HTR-8/SVneo (cell line): ENCODE measurements at places on chromosomes 5 and 9.

GRCh38 chr5:141420855-141421488 lies at the start of gene PCDHGA11:
TSS of gene PCDHGA11 (plus strand) at chr5:141421051. CDS start at chr5:141421228, 177 bp downstream.
- no peak for DNase-seq

GRCh38 chr9:4167728-4168127 lies 132.1 kb downstream of the GLIS3 start:
- DNase-seq, result no peak

DNA sequence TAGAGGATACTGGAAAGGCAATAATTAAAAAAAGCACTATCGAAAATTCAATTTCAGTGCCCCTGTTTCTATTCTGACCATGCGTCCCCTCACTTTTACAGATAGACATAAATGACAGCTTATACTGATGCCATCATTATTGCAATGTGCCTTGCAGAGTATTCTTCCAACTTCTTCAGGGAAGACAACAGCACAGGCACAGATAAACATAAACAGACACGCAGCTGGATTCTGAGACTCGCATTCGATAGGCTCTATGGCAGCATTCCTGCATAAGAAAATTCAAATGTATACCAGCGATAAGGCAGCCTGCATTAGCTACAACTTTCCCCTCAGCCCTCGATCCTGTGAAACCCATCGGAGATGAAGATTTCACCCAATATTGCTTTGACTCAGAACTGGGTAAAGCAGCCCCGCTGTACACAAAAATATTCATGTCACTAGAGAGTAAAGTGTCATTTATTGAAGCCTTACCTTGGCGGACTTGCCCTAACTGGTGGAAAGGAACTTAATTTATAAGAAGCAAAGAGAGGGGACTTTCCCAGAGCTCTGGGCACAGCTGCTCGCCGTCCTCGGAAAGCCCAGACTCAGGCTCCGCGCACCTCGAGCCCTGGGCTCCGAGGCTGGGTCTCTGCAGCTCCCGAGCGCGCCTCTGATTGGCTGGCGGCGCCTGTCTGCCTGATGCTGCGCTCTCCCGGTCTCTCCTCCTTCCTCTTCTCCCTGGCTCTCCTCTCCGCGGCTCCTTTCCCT lies at the start of gene CDH18:
CDH18 (minus strand) TSS at position 589 of the 750 bp plus-strand sequence. CDS start 149,214 bp downstream, outside the sequence.
- peak; percentile 90 for DNase-seq

- no peak for DNase-seq
Measured at GRCh38 chr5:154476354-154477205, 1.4 kb downstream of the HAND1 start.

- no peak for DNase-seq
Measured at GRCh38 chr5:153613144-153613543, 122.7 kb downstream of the GRIA1 start.

DNA sequence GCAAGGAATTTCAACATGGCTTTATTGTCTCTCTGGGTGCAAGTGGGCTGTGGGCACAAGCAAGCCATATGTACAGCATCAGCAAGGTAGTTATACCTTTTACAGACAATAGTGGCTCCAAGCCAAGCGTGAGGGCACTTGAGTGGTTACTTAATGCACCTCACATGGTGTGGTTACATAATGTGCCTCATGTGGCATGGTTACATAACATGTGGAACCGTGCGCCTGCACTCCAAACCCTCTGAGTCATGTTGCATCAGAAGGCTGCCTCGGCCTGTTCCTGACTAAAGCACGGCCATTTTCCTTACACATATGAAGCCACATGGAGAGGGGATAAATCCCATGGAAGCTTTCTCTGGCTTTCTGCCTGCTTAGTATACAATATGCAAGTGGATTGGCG lies 150.9 kb downstream of the OSTF1 start:
- no peak for DNase-seq

- no peak for DNase-seq
Measured at GRCh38 chr9:109549386-109549785, 51.3 kb upstream of the PTPN3 start.

- no peak for DNase-seq
Measured at GRCh38 chr5:33976307-33976706, 8.2 kb downstream of the SLC45A2 start.
